ENCODE measurements at places on chromosomes 7 and 10. TPM values are rescaled to one million over a fixed set of nuclear protein-coding genes. Genes with fewer than 3 reads are reported as not detected.

The STK31 gene
- 0.13 TPM for total RNA-seq

The CLCN1 gene
- total RNA-seq, result not detected

The CEP55 gene
- 9.3 TPM for total RNA-seq

- DNase-seq, result peak; percentile 61
Measured at GRCh38 chr10:103736044-103736443, 119.3 kb downstream of the SH3PXD2A start.

- no peak for DNase-seq
Measured at GRCh38 chr10:118867768-118868167, 113.0 kb upstream of the CACUL1 start.

DNA sequence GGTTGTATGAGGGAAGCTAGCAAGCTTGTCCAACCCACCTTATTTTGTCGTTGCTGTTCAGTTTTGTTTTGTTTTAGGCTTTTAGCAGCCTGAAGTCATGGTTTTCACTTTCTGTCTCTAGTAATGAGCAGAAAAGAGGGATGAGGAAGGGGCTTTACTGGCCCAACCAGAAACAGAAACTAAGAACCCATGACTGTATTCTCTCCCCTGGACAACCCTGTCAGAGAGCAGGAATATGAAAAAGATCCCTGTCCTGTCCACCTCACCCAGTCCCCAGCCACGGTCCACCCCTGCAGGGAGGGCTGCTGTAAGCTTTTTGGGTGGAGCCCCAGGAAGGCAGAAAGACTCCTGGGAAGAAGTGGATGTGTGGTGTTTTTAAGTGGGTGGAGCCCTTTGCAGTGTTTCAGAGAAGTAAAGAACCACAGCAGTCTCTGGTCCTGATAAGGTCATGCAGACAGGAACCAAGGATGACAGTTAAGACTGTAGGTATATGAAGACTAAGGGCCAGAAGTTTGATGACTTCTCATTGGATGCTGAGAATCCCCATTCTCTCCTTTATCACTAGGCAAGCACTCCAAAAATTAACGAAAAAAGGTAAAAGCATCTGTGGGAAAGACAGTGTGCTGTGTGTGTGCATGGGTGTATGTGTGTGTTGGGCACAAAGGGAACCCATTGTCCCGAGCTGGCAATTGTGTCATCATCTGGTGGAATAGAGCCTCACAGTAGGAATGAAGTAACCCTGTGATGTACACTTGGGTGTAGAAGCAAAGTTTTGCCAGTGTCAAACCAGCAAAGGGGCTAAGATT lies 13.8 kb downstream of the MRPL32 start:
- DNase-seq, result no peak

- peak; percentile 77 for DNase-seq
Measured at GRCh38 chr10:373015-373414, 237.8 kb downstream of the ZMYND11 start.

DNA sequence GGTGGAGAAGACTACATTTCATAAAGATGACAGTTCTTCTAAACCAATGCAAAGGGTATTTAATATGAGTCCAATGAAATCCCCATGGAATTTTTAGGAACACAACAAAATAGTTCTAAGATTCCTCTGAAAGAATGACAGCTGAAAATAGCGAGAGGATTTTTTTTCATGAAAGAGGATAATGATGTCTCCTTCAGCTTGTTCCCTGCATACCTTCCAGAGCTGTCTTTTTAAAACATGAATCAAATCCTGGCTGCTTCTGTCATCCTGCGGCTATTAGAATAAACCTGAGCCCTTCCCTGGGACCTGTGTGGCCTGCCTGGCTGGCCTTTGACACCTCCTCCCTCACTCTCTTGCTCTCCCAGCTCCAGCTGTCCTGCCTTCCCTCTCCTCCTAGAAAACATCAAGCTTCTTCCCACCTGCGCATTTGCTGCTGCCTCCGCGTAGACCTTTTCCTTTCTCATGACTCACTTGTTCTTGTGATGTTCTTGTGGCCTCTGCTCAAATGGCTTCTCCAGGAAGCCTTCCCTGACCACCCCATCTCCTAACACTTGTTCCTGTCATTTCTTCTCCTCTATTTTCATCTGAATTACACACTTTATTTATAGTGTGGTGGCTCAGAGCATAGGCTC lies 57.4 kb downstream of the EEPD1 start:
- DNase-seq, result no peak
